ENCODE measurements at places on chromosomes 5 and 9.
A peak's percentile ranks its signal among the peaks of the same experiment; 100 is the strongest.

- no peak for DNase-seq
Observed at GRCh38 chr5:171745602-171746001, 40.0 kb upstream of the SMIM23 start.

DNA sequence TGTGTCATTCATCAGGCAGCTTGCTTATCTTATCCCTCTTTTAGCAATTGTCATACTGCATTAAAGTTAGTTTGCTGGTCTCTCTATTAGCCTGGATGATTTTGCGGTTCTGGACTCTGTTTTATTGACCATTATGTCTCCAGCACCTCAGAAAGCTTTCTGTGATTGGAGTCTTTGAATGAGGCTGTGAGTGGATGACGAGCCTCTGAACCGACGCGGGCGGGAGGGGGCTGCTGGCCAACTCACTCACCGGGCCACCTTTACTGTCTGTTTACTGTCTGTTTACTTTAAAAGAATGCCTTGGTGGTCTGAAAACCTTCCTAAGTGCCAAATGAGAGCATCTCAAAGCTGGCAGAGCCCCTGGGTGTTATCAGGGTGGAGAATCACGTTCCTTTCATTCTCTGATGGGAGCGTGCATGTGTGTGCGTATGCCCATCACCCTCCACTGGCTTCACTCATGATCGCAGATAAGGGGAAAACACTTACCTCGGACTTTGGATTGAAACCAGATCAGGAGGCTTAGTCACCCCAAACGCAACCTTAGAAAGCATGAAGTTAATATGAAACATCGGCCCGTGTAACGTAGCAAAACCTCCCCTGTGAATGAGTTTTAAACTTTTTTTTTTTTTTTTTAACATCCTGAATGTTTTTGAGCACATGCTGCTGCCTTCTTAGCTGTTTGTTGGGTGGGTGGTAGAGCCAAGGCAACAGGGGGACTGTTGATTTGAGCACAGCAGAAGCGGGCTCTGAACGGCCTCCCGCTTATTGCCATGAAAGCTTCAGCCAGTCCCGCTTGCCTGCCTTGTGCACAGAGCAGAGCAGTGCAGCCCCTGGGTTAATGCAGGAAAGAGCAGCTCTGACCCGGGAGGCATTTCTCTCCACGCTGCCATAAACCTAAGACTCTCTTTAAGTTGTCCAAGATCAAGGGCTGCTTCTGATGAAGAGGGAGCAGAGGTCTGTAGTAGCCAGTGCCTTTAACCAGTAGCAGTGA is 173.6 kb downstream of the GADD45G start:
- DNase-seq = no peak

DNA sequence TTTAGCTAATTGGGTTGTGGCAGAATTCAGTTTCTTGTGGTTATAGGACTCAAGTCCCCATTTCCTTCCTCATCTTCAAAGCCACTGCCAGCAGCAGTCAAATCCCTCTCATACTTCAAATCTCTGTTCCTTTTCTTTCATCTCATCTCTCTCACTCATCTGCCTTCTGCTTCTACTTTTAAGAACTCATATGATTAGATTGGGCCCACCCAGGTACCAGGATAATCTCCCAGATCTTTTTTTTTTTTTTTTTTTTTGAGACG is 8.0 kb upstream of the REEP5 start:
- peak; percentile 21 for DNase-seq

- DNase-seq = no peak
Observed at GRCh38 chr9:93017621-93018020, 40.9 kb upstream of the SUSD3 start.

- no peak for DNase-seq
Observed at GRCh38 chr9:96874201-96874785, 20.0 kb upstream of the ZNF782 start.
